ENCODE measurements at places on chromosomes 11 and 22.

- DNase-seq: no peak
Observed at GRCh38 chr11:86990031-86990430, 34.8 kb upstream of the FZD4 start.

DNA sequence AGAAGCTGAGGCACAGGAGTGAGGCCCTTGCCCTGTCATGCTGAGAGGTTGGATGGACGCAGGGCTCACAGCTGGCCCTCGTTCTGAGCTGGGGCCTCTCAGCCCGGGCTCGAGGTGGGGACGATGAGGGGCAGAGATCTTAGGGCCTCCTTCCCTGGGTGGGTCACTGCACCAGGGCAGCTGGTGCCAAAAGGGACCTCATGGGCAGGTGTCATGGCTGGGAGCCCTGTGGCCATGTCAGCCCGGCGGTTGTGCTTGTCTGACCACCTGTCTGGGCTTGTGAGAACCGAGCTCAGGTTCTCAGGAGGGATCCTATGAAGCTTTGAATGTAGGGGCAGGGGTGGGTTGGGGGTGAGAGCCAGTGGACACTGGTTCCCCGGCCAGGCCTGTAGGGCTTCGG lies 1.8 kb upstream of the MUC6 start:
- DNase-seq: no peak

DNA sequence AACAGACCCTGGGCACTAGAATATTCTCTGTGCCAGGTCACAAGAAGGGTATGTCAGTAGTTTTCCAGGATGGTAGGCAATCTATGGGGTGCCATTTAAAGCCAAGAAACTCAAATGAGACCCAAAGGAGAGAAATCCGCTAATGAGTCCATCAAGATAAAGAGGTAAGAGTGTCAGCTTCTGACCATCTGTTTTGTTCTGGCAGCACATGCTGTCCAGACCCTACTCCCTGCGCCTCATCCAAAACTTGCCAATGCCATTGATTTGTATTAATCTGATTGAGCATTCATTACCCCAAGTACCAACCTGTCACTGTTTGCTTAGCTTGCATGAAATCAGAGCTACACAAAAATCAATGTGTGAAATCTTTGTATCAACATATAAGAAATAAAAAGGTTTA lies 229.0 kb downstream of the BLID start:
- DNase-seq: no peak

- no peak for DNase-seq
Observed at GRCh38 chr11:2166091-2166851, 5.3 kb upstream of the INS start.

- peak; percentile 21 for DNase-seq
Observed at GRCh38 chr11:22343371-22344032, 5.3 kb downstream of the SLC17A6 start.

- no peak for DNase-seq
Observed at GRCh38 chr11:132445859-132446291, 1075.5 kb downstream of the NTM start.

DNA sequence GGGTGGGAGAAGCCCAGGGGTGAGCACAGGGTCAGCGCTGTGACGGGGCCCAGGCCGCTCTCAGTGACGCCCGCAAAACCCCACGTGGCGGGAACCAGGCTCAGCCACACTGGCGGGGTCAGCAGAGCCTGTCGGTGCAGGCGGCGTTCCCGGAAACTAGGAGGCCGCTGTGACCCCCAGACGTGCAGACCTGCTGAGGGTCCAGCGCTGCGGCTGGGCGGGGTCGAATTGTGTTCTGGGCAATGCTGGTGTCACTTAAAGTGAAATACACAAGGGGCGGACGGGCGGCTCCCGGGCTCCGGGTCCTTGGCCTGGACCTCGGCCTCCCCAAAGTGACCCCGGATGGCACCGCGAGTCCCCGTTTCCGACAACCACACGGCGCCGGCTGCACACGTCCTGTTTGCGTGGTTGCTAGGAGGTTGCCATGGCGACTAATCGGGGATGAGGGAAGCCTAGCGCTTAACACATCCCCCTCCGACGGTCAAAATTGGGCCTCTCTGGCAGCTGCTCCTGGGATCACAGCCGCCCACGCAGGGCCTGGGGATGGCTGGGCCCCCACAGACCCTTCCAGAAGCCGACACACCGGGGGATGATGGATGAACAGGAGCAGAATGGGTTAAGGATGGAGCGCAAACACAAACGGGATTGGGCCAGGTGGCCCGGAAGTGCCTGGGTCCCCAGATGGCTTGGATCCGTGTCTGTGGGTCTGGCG lies 81.7 kb upstream of the PRR5 start:
- peak; percentile 89 for DNase-seq

GRCh38 chr11:62061356-62062222 lies 62.2 kb upstream of the INCENP start:
- DNase-seq: no peak
